ENCODE measurements at places on chromosomes 16 and 17. TPM values are rescaled to one million over a fixed set of nuclear protein-coding genes. Genes with fewer than 3 reads are reported as not detected.

APOBR gene
- total RNA-seq = not detected

MT1A gene
- 1.7 TPM for total RNA-seq

NPIPB9 gene
- 3.2 TPM for total RNA-seq

KRTAP9-2 gene
- not detected for total RNA-seq

TSR1 gene
- 67.6 TPM for total RNA-seq

CIITA gene
- total RNA-seq = 0.33 TPM

CCDC200 gene
- not detected for total RNA-seq

CCL8 gene
- 1.2 TPM for total RNA-seq

ARL5C gene
- not detected for total RNA-seq

TGFB1I1 gene
- total RNA-seq = 51.1 TPM

MT1F gene
- 0.17 TPM for total RNA-seq

SLFN13 gene
- 2.2 TPM for total RNA-seq

TBC1D3D gene
- total RNA-seq = not detected

KRT33A gene
- not detected for total RNA-seq

CES3 gene
- total RNA-seq = 1.9 TPM

MRPL12 gene
- total RNA-seq = 12.4 TPM

TNP2 gene
- not detected for total RNA-seq

MYLK3 gene
- total RNA-seq = 0.15 TPM

OTOA gene
- total RNA-seq = 0.17 TPM

KIF19 gene
- not detected for total RNA-seq

MTMR4 gene
- 55.2 TPM for total RNA-seq
